ENCODE measurements at places on chromosomes 1 and 21.

DNA sequence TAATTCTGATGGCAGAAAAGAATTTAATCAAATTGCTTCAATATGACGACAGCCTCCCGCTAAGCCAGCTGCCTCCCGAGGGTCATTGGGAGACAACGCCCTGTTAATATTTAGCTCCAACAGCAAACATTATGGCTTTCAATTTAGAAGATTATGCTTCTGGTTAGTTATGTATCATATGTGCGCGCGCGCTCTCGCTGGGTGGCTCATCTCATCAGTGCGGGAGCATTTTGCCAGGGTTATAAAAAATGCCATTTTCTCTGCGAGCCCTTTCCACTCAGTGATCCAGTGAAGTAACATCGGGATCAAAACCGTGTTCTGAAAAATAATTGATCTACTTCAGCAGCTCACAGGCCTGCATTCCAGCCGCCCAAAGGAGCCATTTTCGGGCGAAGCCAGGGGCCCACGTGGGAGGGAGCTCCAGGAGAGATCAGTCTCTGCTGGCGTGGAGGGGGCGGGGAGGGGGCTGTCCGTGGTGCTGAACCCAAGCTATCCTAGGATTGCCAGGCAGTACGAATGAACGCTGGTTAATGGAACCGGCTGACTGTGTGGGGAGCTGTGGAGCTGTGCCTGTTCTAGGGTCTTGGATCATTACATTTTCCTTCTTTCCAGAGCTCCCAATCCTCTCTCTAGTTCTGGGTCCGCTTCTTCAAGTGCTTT lies 219.1 kb upstream of the ZC3H12A start:
- peak; percentile 4 for DNase-seq

- DNase-seq, result no peak
These were observed 67.2 kb upstream of the RUNX3 start for GRCh38 chr1:24996983-24997893.

DNA sequence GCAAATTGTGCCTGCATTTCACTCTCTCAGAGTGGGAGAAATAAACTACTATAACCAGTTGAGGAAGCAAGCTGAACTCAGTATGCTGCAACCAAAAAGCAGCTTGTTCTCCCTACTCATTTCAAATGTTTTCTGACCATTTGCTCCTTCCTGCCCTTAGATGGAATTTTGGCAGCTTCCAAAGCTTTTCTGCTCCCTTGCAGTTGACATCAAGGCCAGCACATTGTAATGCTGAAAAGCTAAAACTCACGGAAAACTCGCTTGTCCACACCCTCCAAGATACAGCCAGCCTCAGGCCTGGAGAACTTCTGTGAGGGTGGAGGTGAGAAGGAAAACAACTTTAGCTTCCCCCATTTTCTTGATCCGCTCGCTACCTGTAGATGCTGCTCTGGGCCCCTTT lies 5.0 kb upstream of the CHML start:
- DNase-seq, result no peak

- no peak for DNase-seq
These were observed 112.5 kb downstream of the DNM3 start for GRCh38 chr1:171953835-171954234.

- DNase-seq, result no peak
These were observed 3.8 kb downstream of the TRPM2 start for GRCh38 chr21:44357064-44357837.

DNA sequence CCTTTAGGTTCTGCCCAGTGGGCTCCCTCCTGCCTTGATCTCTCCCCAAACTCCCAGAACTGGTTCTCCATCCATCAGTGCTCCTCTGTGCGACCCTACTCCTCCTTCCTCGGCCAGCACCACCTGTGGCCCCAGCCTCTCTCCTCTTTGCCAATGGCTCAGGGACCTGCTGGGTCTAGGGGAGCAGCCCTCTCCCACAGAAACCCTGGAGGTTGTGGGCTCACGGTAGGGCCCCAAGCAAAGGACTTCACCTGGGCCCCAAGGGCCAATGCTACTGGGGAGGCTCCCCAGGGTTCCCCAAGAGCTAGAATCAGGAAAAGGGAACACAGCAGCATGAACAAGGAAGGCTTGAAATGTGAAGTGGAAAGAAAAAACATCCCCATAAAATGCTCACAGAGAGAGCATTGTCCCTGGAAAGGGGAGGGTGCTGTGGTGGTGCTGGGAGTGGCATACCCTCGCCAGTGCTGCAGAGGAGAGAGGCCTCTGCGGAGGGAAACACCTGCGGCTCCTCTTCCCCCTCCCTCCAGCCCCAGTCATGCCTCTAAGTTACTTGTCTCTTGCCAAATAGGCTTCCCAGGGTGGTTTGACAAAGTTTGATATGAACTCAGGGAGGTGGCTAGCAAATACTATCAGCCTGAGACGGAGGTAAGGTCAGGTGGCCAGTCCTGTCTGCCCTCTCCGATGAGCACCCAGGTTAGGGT lies 2.5 kb downstream of the TMEM63A start:
- no peak for DNase-seq

GRCh38 chr1:115506924-115507589 lies 134.7 kb upstream of the VANGL1 start:
- DNase-seq, result peak; percentile 72

DNA sequence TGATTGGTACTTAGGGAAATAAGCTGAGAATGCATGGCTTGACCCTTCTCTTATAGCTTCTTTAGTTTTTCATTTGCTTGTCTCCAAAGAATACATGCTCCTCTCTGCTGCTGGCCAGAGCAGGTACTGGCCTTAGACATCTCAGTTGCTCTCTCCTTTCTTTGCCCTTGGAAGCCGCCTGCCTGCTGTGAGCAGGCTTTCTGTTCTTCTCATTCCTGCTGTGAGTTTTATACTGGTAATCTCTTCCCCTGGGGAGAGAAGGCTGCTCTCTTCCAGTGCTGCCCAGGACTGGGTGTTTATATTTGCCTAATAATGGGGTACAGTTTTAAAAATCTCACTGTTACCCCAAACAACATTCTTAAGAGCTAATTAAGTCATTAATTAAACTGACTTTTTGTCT lies 323.5 kb upstream of the LRRC7 start:
- DNase-seq, result no peak

DNA sequence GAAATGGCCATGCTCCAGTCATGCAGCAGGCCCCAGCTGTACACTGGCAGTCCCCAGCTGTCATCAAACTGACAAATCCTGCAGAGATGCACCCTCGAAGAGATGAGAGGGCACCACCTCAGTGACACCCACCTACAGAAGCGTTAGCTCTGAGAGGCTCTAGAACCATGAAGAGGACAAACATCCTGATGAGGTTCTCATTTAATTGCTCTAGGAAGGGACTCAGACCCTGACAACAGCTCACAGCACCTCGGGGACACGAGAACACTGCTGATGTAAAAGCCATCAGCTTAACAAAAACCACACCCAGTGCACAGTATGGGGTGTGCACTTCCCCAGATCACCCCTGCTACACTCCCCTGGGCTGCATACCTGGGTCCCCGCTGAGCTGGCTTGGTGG lies 3.4 kb downstream of the ZNF496 start:
- DNase-seq, result no peak

DNA sequence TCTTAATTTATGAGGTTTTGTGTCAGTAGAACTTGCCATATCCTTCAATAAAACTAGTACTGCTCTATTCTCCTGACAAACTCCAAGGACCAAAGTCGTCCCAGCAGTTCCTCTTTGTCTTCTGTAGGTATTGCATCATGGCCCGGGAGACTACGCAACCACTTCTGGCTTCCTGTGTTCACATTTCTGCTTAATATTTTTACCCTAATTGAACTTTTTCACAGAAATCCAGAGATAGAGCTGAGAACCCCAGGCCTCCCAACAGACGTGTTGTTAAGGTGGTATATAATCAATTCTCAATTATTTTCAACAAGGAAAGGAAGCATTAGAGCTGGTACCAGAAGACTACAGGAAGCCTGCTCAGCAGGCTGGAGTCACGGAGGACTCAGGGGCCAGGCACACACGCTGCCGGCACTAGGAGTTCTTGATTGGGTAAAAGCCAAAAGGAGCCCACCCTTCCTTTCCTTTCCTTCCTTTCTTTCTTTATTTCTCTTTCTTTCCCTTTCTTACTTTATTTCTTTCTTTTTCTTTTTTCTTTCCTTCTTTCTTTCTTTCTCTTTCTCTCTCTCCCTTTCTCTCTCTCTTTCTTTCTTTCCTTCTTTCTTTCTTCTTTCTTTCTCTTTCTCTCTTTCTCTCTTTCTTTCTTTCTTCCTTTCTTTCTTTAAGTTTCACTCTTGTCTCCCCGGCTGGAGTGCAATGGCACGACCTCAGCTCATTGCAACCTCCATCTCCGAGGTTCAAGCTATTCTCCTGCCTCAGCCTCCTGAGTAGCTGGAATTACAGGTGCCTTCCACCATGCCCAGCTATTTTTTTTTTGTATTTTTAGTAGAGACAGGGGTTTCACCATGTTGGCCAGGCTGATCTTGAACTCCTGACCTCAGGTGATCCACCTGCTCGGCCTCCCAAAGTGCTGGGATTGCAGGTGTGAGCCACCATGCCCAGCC lies 173.7 kb downstream of the ZBTB18 start:
- no peak for DNase-seq

DNA sequence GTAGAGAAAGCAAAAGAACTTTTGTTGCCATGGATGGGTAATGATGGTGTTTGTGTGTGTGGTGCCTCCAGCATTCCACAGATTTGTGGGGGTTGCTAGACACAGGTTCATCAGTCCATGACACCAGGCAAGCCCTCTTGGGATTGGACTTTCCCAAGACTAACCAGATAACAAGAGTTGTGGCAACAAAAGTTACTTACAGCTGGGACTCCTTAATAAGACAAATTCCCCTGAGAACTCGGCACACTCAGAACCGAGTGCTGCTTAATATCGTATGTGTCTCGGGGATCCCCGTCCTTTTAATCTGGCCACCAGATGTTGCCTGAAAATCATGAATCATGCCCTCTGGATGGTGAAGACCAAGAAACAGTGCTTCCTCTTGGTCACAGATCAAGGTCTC lies 193.3 kb downstream of the AJAP1 start:
- DNase-seq, result no peak

GRCh38 chr1:199282751-199283305 lies 644.0 kb downstream of the PTPRC start:
- DNase-seq, result no peak

DNA sequence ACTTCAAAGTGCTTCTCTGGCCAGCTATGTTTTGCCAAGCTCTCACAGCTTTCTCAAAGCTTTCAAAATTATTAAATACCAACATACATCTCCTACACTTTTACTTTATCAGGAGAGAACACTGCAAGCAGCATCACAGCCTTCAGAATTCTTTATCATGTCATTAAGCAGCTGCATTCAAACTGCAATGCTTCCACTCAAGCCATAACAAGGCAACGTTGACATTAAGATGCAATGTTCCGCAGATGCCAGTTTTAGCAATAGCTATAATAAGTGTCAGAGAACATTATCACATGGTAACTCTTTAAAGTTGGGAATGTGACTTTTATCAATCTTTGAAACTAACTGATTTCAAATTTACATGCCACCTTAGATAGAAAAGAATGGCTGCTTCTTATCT lies 91.9 kb downstream of the LRRC53 start:
- no peak for DNase-seq

DNA sequence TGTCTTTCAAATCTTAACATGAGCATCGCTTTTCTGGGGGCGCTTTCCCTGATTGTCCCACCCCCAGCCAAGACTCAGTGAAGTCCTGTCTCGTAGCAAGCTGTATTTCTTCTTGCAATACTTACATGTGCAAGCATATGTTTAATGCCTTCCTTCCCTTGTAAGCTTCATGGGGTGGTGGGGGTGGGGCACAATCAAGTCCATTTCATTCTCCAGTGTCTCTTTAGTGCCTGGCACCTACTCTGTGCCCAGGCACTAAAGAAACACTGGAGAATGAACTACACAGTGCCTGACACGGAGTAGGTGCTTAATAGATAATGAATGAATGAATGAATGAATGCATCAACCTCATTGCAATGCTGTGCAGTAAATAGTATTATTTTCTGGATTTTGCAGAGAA lies 143.1 kb downstream of the PLPP3 start:
- DNase-seq, result no peak

GRCh38 chr1:41876576-41877445 lies 41.9 kb downstream of the HIVEP3 start:
- DNase-seq, result peak; percentile 63

GRCh38 chr1:30120245-30121000 lies 603.0 kb downstream of the MATN1 start:
- DNase-seq, result no peak

DNA sequence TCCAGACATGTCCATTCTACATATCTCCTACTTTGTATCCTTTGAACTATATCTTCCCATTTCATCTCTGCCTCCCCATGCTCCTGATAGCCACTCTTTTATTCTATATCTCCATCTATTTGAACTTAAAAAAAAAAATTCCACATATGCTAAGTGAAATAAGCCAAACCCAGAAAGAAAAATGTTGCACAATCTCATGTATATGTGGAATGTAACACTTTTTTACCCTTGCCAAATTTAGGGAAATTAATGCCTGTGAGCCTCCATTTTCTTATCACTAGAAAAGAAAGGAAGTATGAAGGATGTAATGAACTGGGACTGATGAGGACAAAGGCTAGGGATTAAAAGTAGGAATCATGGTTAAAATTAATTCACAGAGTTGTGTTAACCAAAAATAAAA lies 53.5 kb downstream of the RGS13 start:
- peak; percentile 25 for DNase-seq

DNA sequence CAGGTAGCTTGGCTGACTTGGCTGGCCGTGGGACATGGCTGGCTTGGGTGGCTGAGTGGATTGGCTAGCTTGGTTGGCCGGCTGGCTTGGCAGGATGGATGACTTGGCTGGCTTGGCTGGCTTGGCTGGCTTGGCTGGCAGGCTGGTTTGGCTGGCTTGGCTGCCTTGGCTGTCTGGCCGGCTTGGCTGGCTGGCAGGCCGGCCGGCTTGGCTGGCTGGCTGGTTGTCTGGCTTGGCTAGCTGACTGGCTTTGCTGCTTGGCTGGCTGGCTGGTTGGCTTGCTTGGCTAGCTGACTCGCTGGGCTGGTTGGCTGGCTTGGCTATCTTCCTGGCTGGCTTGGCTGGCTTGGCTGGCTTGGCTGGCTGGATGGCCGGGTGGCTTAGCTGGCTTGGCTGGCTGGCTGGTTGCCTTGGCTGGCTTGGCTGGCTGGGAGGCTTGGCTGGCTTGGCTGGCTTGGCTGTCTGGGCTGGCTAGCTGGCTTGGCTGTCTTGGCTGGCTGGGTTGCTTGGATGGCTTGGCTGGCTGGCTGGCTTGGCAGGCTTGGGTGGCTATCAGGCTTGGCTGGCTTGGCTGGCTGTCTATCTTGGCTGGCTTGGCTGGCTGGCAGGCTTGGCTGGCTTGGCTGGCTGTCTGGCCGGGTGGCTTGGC lies 129.7 kb upstream of the FAM72C start:
- DNase-seq, result no peak

DNA sequence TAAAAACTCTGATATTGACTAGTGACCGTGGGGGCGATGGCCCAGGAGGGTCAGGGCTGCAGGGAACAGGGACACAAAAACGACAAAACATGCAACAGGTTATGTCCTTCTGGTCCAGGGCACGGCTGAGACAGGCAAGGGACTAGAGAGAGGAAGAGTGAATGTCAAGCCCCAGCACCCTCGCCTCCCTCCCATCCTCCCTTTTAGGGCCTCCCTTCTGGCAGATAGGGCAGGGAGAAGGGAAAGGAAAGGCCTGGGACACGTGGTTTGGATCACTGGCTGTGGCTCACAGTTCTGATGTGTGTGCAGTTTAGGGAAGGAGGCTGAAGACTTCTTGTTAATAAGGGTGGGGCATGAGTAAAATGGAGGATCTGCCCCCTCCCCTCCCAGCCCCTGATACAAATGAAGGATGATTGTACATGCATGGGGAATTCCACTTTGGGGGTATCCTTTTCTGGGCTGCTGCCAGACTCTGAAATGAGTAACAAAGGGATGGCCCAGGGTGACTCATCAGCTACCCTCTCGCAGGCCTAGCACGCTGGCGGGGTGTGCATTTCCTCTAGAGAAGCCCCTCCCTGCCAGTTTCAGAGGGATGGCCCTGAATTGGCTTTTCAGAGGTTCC lies 14.2 kb downstream of the CAPN2 start:
- peak; percentile 97 for DNase-seq

All from fibroblast of skin of abdomen (primary cell).